ENCODE measurements at places on chromosomes 4 and X. TPM values are rescaled to one million over a fixed set of nuclear protein-coding genes. Genes with fewer than 3 reads are reported as not detected.

Gene RAB41
- total RNA-seq, result not detected

Gene OPN1MW3
- total RNA-seq, result not detected

Gene DNAAF6
- total RNA-seq, result not detected

DNA sequence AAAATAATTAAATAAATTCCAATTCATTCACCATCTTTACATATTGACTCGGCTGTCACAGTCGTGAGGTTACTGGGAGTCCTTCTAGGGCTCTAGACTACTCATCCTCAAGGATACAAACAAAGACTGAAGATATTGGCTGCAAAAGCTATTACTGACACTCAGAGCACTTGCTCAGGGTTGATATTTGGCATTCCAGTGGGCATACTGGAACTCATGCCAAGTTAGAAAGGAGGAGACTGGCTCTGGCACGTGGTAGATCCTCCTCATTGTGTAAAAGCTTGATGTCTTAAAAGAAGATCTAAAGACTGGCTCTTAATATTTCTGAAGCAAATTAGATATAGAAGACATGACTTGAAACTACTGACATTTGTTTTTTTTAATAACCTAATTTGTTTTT lies 172.7 kb downstream of the GPM6A start:
- no peak for DNase-seq

DNA sequence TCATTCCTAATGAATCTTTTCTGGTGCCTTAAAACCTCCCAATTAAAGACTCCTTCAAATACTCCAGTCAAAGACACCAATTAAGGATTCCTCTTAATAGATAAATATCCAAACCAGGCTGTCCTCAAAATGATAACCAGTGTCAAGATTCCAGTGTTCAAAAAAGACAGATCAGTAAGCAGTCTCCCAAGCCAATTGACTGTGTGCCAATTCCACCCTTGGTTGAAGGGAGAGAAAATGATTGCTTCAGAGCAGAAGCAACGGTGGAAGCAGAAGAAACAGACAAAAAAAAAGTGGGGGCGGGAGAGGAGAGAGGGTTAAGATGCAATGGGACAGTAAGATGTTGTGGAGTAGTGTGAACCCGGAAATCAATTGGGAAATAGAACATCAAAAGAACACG lies 216.0 kb upstream of the FTHL17 start:
- no peak for DNase-seq

GRCh38 chr4:25442863-25443307 lies 65.8 kb downstream of the ANAPC4 start:
- no peak for DNase-seq

GRCh38 chr4:65831828-65832227 lies 161.5 kb upstream of the EPHA5 start:
- no peak for DNase-seq

GRCh38 chr4:141711211-141711610 lies 74.8 kb downstream of the IL15 start:
- no peak for DNase-seq

- DNase-seq, result no peak
Measured at GRCh38 chr4:36841583-36842326, 402.8 kb upstream of the NWD2 start.

GRCh38 chrX:16208601-16209000 lies 41.3 kb downstream of the MAGEB17 start:
- no peak for DNase-seq

DNA sequence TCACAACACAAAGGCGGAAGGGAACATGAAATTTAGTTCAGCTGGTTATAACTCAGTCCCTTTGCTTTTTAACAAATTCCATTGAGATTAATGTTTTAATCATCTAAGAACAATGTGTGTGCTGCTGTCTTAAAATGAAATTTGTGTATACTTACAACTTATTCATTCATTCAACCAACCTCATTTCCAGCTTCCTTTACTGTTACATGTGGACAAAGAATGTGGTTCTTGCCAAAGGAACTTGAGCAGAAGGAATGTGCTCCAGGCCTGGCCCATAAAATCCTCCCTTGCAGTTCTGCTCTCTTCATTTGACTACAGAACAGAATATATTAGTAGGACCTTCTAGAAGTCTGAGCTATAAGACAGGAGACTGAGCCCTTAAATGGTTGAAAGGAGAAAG lies 176.8 kb upstream of the GLRA2 start:
- DNase-seq, result no peak

DNA sequence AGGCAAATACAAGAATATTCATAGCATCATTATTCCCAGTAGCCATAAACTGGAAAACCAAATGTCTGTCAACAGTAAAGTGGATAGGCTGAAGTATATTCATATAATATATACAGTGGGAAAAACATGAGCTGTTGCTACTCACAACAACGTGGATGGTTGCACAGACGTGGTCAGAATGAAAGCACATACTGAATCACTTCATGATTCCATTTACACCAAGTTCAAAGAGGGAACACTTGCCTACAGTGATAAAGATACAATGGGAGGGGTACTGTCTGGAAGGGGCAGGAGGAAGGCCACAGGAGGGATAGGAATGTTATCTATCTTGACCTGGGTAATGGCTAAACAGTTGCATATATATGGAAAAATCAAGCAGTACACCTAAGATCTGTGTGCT lies 25.3 kb downstream of the APBB2 start:
- DNase-seq, result no peak

GRCh38 chr4:120683897-120684540 lies 238.5 kb downstream of the PRDM5 start:
- DNase-seq, result no peak

- DNase-seq, result no peak
Measured at GRCh38 chr4:576245-576821, at the start of gene TMEM271. TMEM271 (minus strand) TSS chr4:576295; CDS start chr4:576062, 233 bp downstream.

GRCh38 chrX:53093177-53093655 lies 726 bp upstream of the KANTR start:
- no peak for DNase-seq

- DNase-seq, result no peak
Measured at GRCh38 chr4:56220261-56220660, 167.0 kb downstream of the AASDH start.

All from chondrocyte (in vitro differentiated cells).